H1 (cell line): ENCODE measurements at places on chromosomes 13 and 19. TPM values are rescaled to one million over a fixed set of nuclear protein-coding genes. Genes with fewer than 3 reads are reported as not detected.

Gene ZNF829
- 0.97 and 1.3 TPM in 2 replicates for polyA plus RNA-seq

Gene CYP2A7
- polyA plus RNA-seq: 0.23 and 0.35 TPM in 2 replicates

Gene CYP2F1
- polyA plus RNA-seq: 0.17 and 1.0 TPM in 2 replicates

GRCh38 chr19:51025401-51025800 is 1.0 kb downstream of the KLK11 start:
- no peak for DNase-seq

GRCh38 chr19:33621811-33622504 is at the start of gene CHST8:
TSS of gene CHST8 (plus strand) at chr19:33621953. CDS start at chr19:33689262, 67,309 bp downstream.
- DNase-seq: peak; percentile 86

DNA sequence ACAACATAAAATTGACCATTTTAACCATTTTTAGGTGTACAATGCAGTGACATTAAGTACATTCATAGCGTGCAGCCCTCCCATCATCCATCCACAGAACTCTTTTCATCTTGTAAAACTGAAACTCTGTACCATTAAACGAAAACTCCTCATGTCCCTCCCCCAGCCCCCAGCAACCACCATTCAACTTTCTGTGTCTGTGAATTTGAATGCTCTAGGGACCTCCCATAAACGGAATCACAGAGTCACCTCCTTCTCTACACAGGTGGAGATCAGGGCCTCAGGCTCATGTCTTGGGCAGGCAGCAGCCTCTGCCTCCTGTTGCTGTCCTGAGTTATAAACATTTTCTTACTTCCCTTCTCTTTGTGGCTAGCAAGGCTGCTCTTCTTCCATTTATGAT is 7.3 kb upstream of the CCNE1 start:
- DNase-seq: no peak

DNA sequence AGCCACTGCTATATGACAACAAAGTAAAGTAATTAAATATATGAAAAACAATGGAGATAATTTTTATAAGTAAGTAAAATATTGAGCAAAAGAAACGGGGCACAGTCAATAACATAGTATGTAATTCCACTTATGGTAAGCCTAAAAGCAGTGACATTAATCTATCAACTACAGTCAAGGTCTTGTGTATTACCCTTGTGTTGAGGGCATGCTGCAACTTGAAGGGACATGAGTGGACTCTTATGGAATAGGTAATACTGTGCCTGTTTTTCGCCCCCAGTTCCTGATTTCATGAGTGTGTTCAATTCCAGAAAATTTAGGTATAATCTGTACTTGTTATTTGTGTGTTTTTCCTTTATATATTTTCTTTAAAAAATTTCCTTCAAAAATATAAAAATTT is 201.3 kb upstream of the SLITRK6 start:
- DNase-seq: no peak

- peak; percentile 88 for DNase-seq
Observed at GRCh38 chr19:33430674-33431277, 57.3 kb downstream of the CEBPG start.

GRCh38 chr13:32317716-32318465 is 2.6 kb downstream of the BRCA2 start:
- no peak for DNase-seq
